ENCODE measurements at places on chromosomes 5 and 9. TPM values are rescaled to one million over a fixed set of nuclear protein-coding genes. Genes with fewer than 3 reads are reported as not detected.

The GRM6 gene
- total RNA-seq = not detected

The DNAH5 gene
- total RNA-seq = not detected

The ARHGEF39 gene
- 1.3 TPM for total RNA-seq

The FCN1 gene
- 0.59 TPM for total RNA-seq

The SPINK6 gene
- total RNA-seq = not detected

The KIF4B gene
- total RNA-seq = not detected

The ZFR gene
- total RNA-seq = 55.9 TPM

The HTR4 gene
- not detected for total RNA-seq

The ZMAT2 gene
- 59.5 TPM for total RNA-seq
